Chondrocyte (in vitro differentiated cells): ENCODE measurements at places on chromosomes 1 and 21. TPM values are rescaled to one million over a fixed set of nuclear protein-coding genes. Genes with fewer than 3 reads are reported as not detected.

IGFN1 gene
- total RNA-seq = 0.24 to 1.9 TPM (median 1.6 TPM) in 3 replicates

TLR5 gene
- total RNA-seq = 0.17 to 0.36 TPM (median 0.22 TPM) in 3 replicates

DNA sequence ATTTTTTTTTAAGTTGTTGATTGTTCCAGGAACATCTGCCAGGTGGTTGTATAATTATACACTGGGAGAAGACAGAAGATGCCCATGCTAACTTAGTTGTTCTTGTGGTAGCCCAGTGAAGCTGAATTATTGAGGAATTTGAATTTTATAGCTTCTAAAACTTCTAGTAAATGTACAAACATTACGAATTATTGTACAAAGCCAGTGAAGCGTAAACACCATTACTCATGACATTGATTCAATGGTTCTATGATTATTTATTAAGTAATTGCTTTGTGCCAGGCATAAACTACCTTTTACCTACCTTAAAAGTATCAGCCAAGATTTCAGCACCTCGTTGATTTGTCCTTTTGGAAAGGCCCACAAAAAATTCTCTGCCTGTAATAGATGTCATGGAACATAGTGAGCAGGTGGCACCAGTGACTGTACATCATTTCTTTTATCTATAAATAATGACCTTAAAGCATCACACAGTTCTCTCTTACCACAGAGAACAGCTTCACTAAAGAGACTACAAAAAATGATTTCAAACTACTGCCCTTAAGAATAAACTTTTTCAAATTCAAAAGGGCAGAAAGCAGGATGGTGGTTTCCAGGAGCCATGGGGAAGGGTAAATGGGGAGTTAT is 74.9 kb upstream of the BCL10 start:
- no peak overlapping the region for H3K4me3 ChIP-seq
- no peak for DNase-seq
- H3K27ac ChIP-seq = peak overlapping the region; percentile 24
- H3K4me1 ChIP-seq = peaks cover 51% of the 10 kb centered on the region
- peaks cover 32% of the 10 kb centered on the region for H3K36me3 ChIP-seq

- H3K27ac ChIP-seq = no peak overlapping the region
- no peaks in the 10 kb centered on the region for H3K27me3 ChIP-seq
- no peaks in the 10 kb centered on the region for H3K36me3 ChIP-seq
Observed at GRCh38 chr1:3093898-3094626, 25.1 kb downstream of the PRDM16 start.

KIF26B gene
- total RNA-seq = 32.7 to 47.0 TPM (median 46.0 TPM) in 3 replicates

DNA sequence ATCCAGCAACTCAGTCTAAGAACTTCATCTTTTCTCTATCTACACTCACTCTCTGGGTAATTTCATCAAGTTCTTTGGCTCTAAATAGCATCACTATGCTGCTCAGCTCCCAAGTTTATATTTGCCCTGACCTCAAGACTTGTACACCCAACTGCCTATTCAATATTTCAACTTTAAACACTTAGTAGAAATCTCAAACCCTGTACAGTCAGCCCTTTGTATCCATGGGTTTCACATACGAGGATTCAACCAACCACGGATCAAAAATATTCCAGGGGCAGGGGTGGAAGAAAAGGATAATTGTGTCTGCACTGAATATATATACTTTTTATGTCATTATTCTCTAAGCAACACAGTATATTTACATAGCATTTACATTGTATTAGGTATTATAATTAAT is 13.9 kb downstream of the ASH1L start:
- no peak overlapping the region for H3K27ac ChIP-seq
- no peak overlapping the region for H3K4me3 ChIP-seq
- no peak for DNase-seq
- peaks cover 1% of the 10 kb centered on the region for H3K36me3 ChIP-seq
- no peaks in the 10 kb centered on the region for H3K27me3 ChIP-seq

OR10Z1 gene
- not detected in 3 replicates for total RNA-seq

DNA sequence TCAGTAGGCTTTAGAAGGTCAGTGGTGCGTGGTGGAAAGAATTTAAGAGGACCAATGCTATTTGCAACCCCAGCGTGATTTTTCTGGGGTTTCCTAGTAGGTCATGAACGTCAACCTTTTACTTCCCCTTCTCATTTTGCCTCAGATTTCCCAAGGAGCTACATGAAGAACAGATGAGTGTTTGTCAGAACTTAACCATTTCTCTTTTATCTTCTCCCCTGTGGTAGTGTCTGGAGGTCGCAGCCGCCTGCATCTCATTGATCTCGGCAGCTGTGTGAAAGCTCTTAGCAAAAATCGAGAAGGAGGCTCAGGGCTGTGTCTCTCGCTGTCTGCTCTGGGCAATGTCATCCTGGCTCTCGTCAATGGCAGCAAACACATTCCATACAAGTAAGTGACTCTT is 491.1 kb downstream of the KIF26B start:
- no peak for DNase-seq
- no peak overlapping the region for H3K4me3 ChIP-seq
- no peaks in the 10 kb centered on the region for H3K27me3 ChIP-seq
- H3K4me1 ChIP-seq = no peaks in the 10 kb centered on the region

KIF21B gene
- 1.1 to 2.6 TPM (median 2.6 TPM) in 3 replicates for total RNA-seq

- no peaks in the 10 kb centered on the region for H3K36me3 ChIP-seq
- H3K4me3 ChIP-seq = no peak overlapping the region
- no peak for DNase-seq
- H3K27ac ChIP-seq = no peak overlapping the region
- peaks cover 5% of the 10 kb centered on the region for H3K4me1 ChIP-seq
Observed at GRCh38 chr1:207831517-207832327, 79.2 kb downstream of the CD34 start.

DNA sequence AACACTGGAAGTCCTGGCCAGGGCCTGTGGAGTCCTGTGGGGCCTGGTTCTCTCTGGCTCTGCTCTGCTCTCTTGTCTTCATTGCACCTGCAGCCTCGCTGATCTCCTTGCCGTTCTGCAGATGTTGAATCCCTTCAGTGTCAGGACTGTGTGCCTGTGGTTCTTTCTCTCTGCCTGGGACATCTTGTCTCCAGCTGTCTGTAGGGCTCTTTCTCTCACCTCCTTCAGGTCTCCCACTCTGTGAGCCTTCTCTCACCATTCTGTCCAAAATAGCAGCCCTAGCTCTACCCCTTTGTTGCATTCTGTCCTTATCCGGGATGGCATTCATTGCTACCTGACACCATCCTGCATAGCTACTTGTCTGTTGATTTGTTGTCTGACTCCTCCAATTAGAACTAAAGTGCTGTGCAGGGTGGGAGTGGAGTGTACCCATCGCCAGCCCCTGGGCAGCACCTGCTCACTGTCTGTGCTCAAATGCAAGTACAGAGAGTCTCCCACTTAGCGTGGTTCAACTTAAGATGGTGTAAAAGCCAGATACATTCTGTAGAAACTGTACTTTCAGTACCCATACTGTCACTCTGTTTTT is 8.9 kb downstream of the PGBD2 start:
- peaks cover 39% of the 10 kb centered on the region for H3K36me3 ChIP-seq
- H3K4me3 ChIP-seq = no peak overlapping the region
- DNase-seq = no peak
- peaks cover 6% of the 10 kb centered on the region for H3K4me1 ChIP-seq

KLHDC8A gene
- total RNA-seq = 0.12 TPM in 1 of 3 replicates, not detected in the others

GRCh38 chr1:17212487-17213121 is 7.7 kb downstream of the PADI1 start:
- peak overlapping the region; percentile 92 for H3K27ac ChIP-seq
- H3K27me3 ChIP-seq = no peaks in the 10 kb centered on the region

SPRR2F gene
- not detected in 3 replicates for total RNA-seq

- H3K4me1 ChIP-seq = peaks cover 72% of the 10 kb centered on the region
- no peaks in the 10 kb centered on the region for H3K27me3 ChIP-seq
- peak overlapping the region; percentile 56 for H3K4me3 ChIP-seq
Observed at GRCh38 chr1:171220081-171220420, 28.2 kb upstream of the FMO1 start.

S100A7 gene
- not detected in 3 replicates for total RNA-seq

BSDC1 gene
- total RNA-seq = 56.6 to 67.0 TPM (median 57.6 TPM) in 3 replicates

DNA sequence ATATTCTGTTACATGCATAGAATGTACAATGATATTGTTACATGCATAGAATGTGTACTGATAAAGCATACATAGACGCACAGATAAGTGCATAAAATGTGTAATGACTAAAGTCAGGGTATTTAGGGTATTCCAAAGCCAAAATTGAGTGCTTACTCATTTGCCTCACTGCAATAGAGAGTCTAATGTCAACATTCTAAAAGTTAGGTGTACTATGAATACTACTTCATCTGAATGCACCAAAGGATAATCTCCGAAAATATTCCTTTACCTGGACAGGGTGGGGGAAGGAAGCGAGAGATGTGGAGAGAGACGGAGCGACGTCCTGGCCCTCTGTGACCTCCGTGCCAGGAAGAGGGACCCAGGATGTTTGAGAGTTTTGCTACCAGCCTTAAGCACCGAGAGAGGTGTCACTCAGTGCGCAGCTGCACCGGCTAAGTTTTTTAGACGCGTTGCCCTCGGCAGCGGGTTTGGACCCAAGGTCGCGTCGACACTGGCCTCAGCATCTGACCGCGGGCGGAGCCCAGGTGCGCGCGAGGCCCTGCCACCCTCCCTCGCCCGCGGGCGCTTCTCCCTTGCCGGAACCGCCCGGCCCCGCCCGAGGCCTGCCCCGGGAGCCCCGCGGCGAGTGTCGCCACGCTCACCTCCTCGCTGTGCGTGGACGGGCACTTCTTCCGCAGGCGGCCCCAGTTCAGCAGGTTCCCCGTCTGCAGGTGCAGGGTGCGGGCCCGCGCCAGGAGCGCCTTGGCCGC is 660 bp downstream of the GCLM start:
- DNase-seq = no peak
- peak overlapping the region; percentile 86 for H3K4me3 ChIP-seq

GRCh38 chr1:204581759-204582158 is 65.6 kb downstream of the MDM4 start:
- H3K4me1 ChIP-seq = peaks cover 5% of the 10 kb centered on the region
- H3K4me3 ChIP-seq = no peak overlapping the region
- H3K36me3 ChIP-seq = no peaks in the 10 kb centered on the region
- H3K27ac ChIP-seq = no peak overlapping the region

DNA sequence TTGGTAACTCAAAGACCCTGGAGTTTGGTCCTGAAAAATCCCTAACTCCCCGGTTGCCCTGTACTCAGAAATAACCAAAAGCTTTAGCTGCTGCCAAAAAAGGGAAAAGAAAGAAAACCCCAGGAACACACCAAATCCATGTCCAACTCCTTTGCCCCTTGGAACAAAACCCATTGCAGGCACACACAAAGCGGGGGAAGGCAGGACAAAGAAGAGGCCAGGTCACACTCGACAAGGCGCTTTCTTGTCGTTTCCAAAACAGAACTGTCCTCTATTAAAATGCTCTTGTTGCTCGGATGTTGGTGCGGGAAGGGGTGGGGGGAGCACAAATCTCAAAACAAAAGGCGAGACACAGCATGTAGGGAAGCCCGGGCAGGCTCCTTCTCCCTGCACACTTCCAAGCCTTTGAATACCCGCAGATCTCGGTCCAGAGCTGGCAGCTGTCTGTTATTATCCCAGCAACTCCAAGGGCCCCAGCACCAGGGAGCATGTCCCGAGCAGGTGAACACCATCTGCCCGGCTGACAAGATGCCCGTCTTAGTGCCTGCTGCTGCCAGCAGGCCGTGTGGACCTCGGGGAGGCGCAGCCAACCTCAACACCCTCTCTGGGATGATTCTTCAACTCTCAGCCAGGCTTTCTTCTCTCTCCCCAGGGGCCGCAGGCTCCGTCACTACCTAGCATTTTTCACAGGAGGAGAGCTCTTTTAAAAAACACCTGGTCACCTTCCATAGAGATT is 96.4 kb downstream of the SSBP3 start:
- no peaks in the 10 kb centered on the region for H3K27me3 ChIP-seq
- H3K36me3 ChIP-seq = peaks cover 2% of the 10 kb centered on the region
- no peak for DNase-seq
- H3K4me3 ChIP-seq = no peak overlapping the region
- H3K27ac ChIP-seq = no peak overlapping the region
- peaks cover 10% of the 10 kb centered on the region for H3K4me1 ChIP-seq

- no peak for DNase-seq
- peaks cover 17% of the 10 kb centered on the region for H3K4me1 ChIP-seq
- no peaks in the 10 kb centered on the region for H3K27me3 ChIP-seq
- no peak overlapping the region for H3K4me3 ChIP-seq
- peaks cover 1% of the 10 kb centered on the region for H3K36me3 ChIP-seq
Observed at GRCh38 chr21:36803816-36804439, 105.0 kb downstream of the SIM2 start.

DNA sequence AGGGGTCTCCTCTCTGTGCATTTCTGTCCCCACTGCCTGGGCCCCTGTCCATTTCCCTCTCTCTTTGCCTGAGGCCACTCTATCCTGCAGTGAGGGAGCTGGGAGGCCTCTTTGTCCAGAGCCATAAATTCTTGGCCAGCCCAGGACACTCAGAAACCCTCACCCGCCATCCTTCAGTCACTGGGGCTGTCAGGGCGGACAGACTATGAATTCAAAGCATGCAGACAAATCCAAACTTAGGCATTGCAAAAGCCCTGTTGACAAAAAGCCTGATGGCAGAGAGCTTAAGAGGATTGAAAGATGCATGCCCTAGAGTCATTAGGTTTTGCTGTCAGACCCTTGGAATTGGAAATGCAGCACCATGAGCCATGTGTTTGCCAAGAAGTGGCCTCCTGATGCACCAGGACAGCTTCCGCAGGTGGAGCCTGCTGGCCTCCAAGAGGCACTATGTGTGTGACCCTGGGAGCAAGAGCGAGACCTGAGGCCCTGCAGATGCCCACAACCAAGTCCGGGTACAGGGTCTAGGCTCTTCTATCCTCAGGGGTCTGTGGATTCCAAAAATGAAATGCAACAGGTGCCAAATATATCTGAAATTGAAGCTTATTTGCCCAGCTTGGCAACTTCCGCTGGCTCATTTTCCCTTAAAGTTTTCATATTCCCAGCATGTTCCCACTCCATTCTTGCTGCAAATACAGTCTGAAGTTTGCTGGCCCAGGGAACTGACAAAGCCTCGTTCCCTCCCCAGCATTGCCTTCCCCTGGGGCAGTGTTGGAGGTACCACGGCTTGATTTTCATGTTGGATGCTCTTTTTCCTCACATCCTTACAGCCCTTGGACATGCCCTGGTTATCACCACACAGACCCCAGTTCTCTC is 177.9 kb downstream of the PGBD5 start:
- DNase-seq = no peak
- H3K36me3 ChIP-seq = peaks cover 39% of the 10 kb centered on the region
- H3K4me3 ChIP-seq = no peak overlapping the region
- H3K4me1 ChIP-seq = peaks cover 42% of the 10 kb centered on the region
- H3K27ac ChIP-seq = peak overlapping the region; percentile 68
- no peaks in the 10 kb centered on the region for H3K27me3 ChIP-seq

- peak overlapping the region; percentile 80 for H3K4me3 ChIP-seq
- H3K4me1 ChIP-seq = peaks cover 47% of the 10 kb centered on the region
- peak overlapping the region; percentile 94 for H3K27ac ChIP-seq
- DNase-seq = no peak
- H3K27me3 ChIP-seq = no peaks in the 10 kb centered on the region
Observed at GRCh38 chr1:200668514-200669313, 993 bp downstream of the DDX59 start.

NCF2 gene
- total RNA-seq = 1.2 to 3.2 TPM (median 2.7 TPM) in 3 replicates
